ENCODE measurements at places on chromosomes 4 and X. TPM values are rescaled to one million over a fixed set of nuclear protein-coding genes. Genes with fewer than 3 reads are reported as not detected.

C4orf51 gene
- total RNA-seq = not detected

MAN2B2 gene
- 49.6 TPM for total RNA-seq

HTN1 gene
- total RNA-seq = not detected

MAGED4B gene
- 15.8 TPM for total RNA-seq

TDO2 gene
- not detected for total RNA-seq

PGRMC1 gene
- 158 TPM for total RNA-seq

GRIPAP1 gene
- 17.5 TPM for total RNA-seq

RPS6KA6 gene
- 1.3 TPM for total RNA-seq

MAGEA2 gene
- not detected for total RNA-seq

CT55 gene
- total RNA-seq = not detected

EPGN gene
- total RNA-seq = not detected

ZDHHC15 gene
- total RNA-seq = under 0.01 TPM

GPRIN3 gene
- 3.5 TPM for total RNA-seq

SH3BGRL gene
- 62.1 TPM for total RNA-seq

ARHGEF9 gene
- total RNA-seq = 5.4 TPM

SLC16A2 gene
- total RNA-seq = 5.2 TPM

BANK1 gene
- 0.49 TPM for total RNA-seq

ODAPH gene
- total RNA-seq = 2.1 TPM

CLGN gene
- 2.2 TPM for total RNA-seq

PAGE2B gene
- total RNA-seq = not detected

CDKL2 gene
- 1.5 TPM for total RNA-seq
